ENCODE measurements at places on chromosomes 4 and X. TPM values are rescaled to one million over a fixed set of nuclear protein-coding genes. Genes with fewer than 3 reads are reported as not detected.

The GSX2 gene
- not detected for total RNA-seq

The NPY5R gene
- not detected for total RNA-seq

- H3K4me1 ChIP-seq: no peaks in the 10 kb centered on the region
- H3K36me3 ChIP-seq: no peaks in the 10 kb centered on the region
- no peak overlapping the region for H3K4me3 ChIP-seq
- no peak for DNase-seq
- no peak overlapping the region for H3K27ac ChIP-seq
- H3K27me3 ChIP-seq: no peaks in the 10 kb centered on the region
Observed at GRCh38 chr4:20614816-20615215, 85.4 kb upstream of the PACRGL start.

GRCh38 chr4:96993560-96993959, 1149.7 kb downstream of the STPG2 start:
- no peak overlapping the region for H3K4me3 ChIP-seq
- DNase-seq: no peak
- H3K36me3 ChIP-seq: no peaks in the 10 kb centered on the region
- H3K4me1 ChIP-seq: no peaks in the 10 kb centered on the region

DNA sequence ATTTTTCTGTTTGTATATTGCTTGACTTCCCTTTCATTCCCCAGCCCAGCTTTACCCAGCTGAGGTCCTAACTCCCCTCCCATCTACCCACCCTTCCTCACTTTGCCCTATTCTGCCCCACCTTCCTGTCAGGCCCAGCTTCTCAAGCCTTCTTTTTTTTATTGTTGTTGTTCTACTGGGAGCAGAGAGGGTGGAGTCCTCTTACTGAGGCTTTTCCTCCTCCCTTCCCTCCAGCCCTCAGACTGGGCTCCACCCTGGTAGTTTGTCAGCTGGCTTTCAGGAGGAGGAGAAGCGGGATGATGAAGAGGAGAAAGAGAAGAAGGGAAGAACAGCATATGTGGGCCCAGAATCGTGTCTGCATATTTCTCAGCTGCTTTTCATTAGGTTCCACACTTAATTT, 3.2 kb upstream of the KLF8 start:
- H3K4me3 ChIP-seq: no peak overlapping the region
- no peak overlapping the region for H3K27ac ChIP-seq
- no peak for DNase-seq
- H3K36me3 ChIP-seq: no peaks in the 10 kb centered on the region
- H3K27me3 ChIP-seq: peaks cover 1% of the 10 kb centered on the region

DNA sequence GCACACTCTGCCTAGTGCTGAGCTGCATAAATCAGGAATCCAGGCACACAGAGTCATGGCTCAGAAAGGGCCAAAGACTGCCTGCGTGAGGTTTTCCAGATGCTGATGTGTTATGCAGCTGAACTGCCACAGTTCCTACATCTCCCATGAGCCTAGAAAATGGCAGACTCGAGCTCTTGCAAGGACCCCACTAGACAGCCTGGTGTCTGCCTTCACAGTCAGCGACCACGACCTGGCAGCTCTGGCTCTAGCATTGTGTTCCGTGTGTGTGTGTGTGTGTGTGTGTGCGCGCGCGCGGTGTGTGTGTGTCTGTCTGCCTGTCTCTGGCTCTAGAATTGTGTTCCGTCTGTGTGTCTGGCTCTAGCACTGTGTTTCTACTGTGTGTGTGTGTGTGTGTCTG, 203.6 kb upstream of the AGTR2 start:
- no peak overlapping the region for H3K4me3 ChIP-seq
- H3K27ac ChIP-seq: no peak overlapping the region
- H3K36me3 ChIP-seq: no peaks in the 10 kb centered on the region
- no peak for DNase-seq
- H3K4me1 ChIP-seq: no peaks in the 10 kb centered on the region

DNA sequence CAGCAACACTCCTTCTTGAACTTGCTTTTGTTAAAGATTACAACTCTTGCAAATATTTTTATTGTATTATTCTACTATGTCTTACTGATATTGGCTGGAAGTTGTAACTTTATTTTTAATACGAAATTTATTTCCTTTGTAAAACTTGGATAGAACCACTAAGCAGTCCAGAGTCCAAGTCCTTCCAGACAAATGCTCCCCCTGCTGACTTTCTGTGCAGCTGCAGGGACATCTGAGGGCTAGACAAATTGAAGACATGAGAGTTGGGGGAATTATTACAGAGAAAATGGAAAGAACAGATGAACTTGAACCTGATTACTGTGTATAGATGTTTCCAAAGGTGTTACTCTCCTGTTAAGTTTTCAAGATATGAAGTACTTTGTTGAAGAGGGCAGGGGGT, 238.8 kb downstream of the GRIA3 start:
- H3K4me1 ChIP-seq: no peaks in the 10 kb centered on the region
- H3K36me3 ChIP-seq: no peaks in the 10 kb centered on the region
- no peak for DNase-seq
- H3K27me3 ChIP-seq: no peaks in the 10 kb centered on the region
- H3K27ac ChIP-seq: no peak overlapping the region
- no peak overlapping the region for H3K4me3 ChIP-seq

DNA sequence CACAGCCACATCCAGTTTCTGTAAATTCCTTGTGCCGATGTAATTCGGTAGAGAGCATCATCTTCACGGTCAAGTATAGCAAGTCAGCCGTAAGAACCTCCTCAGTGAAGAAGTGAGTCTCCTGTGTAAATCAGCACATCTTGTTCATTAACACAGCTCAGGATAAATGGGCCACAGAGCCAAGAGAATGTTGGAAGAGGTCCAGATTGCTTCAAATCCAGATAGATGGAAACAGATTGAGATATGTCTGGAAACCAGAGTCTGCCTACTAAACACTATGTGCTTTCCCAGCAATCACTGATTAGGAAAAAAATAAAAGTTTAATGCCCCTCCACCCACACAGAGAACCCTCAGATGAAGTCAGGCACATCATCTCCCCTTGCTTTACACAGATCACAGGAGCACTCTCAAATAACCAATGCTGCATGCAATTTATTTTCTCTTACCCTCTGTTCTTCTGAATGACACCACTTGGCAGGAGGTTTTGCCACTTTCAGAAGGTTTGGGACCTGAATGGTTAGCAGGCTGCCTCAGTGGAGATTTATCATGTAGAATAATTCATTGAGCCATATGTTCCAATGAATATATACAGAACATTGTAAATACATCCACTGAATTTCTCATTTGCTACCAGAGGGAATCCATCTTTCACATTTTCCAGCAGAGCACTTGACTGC, 357.7 kb downstream of the C4orf33 start:
- no peak overlapping the region for H3K27ac ChIP-seq
- H3K4me3 ChIP-seq: no peak overlapping the region
- no peaks in the 10 kb centered on the region for H3K27me3 ChIP-seq
- no peaks in the 10 kb centered on the region for H3K36me3 ChIP-seq
- H3K4me1 ChIP-seq: no peaks in the 10 kb centered on the region

GRCh38 chr4:91116861-91117260, 989.7 kb downstream of the CCSER1 start:
- H3K36me3 ChIP-seq: no peaks in the 10 kb centered on the region
- H3K27me3 ChIP-seq: no peaks in the 10 kb centered on the region
- no peak overlapping the region for H3K27ac ChIP-seq
- H3K4me3 ChIP-seq: no peak overlapping the region
- no peaks in the 10 kb centered on the region for H3K4me1 ChIP-seq

GRCh38 chr4:90186229-90186628, 59.0 kb downstream of the CCSER1 start:
- no peak for DNase-seq
- H3K27me3 ChIP-seq: no peaks in the 10 kb centered on the region
- no peak overlapping the region for H3K27ac ChIP-seq
- H3K4me3 ChIP-seq: no peak overlapping the region
